ENCODE measurements at places on chromosomes 2 and 18.
A peak's percentile ranks its signal among the peaks of the same experiment; 100 is the strongest.

GRCh38 chr2:7379799-7380198 lies 462.6 kb downstream of the RNF144A start:
- no peak for DNase-seq

DNA sequence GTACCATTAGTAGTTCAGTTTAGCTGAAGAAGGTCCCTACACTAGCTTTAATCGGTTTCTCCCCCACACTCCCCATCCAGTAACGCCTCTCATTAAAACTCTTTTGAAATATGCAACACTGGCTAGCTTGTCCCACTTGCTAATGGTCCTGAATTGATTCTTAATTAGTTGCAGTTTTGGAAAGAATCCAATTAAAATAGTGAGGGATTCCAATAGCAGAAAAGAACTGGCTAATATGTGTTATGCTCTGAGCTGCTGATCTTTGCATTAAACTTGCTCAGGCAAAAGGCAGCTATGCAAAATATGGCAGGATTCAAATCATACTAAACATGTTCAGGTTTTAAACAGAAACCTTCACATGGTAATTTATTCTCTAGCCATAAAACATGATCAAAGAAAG lies 252.5 kb upstream of the HNRNPA3 start:
- no peak for DNase-seq

DNA sequence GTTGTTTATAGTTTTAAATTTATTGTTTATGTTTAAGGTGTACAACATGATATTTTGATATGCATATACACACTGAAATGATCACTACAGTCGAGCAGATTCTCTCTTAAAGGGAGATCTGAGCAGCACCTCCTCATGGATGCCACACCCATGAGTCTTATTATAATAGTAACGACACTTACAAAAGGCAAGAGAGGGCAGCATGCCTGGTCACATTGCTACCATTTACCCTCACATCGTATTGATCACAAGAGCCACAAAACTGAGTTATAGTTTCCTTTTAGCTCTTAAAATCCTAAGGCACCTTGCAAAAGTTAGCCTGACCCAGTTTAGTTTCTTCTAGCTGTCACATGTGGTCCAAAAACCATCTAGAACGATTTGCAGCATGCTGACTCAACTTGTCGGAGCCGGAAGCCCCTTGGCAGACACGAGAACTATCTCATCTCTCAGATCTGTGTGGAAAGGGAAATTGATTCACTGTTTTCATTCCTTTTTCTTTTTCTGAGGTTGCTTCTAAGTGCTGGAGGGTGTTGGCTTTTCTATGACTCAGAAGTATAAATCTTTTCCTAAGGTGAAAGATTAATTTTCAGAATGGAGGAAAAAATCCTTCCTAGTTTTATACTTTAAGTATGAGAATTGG lies 85.3 kb downstream of the CDC42EP3 start:
- DNase-seq: peak; percentile 69

- DNase-seq: no peak
Measured at GRCh38 chr2:31248139-31248538, 14.2 kb downstream of the EHD3 start.

DNA sequence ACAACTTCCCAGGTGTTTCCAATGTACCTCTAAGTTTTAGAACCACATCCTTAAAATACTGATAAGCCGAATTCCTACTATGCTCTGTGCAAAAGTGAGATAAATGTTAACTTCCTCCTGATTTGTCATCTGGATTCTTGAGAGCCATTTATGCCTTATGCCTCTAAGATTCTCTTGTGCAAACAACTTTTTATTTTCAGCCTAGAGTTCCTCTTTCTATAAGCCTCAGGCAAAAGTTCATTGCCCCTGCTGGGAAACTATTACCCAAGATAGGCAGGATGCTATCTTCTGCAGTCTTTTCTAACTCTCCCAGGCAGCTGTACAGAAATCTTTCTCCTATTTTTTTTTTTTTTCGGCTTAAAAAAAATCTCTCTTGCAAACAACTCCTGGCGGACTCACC lies 216.1 kb downstream of the KCNJ3 start:
- DNase-seq: no peak

- DNase-seq: no peak
Measured at GRCh38 chr2:44840503-44840850, 101.0 kb upstream of the SIX3 start.

- no peak for DNase-seq
Measured at GRCh38 chr2:155368934-155369333, 670.4 kb downstream of the KCNJ3 start.

DNA sequence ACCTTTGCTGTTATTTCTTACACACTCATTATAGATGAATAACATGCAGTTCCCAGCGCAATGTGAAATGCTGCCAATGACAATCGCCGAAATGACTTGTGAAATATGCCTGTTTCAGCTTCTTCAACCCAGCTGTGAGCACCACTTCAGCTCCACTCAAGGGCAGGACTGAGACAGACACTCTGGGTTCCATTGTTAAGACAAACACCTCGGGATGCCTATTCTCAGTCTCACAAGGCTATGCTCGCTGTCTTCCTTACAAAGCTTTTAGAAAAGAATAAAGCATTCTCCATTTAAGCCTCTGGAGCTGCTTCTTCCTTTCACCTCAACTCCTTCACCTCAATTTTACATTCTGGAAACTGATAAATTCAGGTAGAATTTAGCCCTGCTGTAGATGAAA lies 4.2 kb downstream of the CBLN2 start:
- DNase-seq: no peak

GRCh38 chr2:58207189-58207588 lies 33.9 kb downstream of the FANCL start:
- DNase-seq: no peak

DNA sequence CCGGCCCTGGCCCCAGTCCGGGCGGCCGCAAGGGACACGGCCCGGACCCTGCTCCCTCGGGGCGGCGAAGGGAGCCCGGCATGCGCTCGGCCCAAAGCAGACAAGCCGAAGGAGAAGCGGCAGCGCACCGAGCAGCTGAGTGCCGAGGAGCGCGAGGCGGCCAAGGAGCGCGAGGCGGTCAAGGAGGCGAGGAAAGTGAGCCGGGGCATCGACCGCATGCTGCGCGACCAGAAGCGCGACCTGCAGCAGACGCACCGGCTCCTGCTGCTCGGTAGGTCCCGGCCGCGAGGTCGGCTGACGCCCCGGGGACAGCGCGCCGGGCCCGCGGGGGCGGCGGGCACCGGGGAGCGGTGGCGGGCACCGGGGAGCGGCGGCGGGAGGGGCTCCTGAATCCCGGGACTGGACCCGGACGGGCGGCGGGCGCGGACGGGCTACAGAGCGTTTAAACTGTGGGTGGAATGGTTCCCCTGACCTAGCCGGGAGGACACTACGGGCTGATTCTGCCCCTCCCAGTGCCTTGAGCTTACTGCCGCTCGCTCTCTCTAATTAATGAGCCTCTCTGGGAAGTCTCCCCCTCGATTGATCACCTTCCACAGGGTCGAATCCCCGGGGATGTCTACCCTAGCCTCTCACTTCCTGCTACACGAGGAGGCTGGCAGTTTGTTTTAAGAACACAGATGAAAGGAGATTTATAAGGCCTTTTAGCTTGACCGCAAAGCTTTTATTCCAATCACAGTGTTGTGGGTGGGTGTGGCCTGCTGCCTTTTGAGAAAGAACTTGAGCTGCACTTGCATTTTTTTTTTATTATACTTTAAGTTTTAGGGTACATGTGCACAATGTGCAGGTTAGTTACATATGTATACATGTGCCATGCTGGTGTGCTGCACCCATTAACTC lies 853 bp downstream of the GNAL start:
- DNase-seq: no peak

- no peak for DNase-seq
Measured at GRCh38 chr2:183872131-183872530, 726.2 kb upstream of the ZNF804A start.

DNA sequence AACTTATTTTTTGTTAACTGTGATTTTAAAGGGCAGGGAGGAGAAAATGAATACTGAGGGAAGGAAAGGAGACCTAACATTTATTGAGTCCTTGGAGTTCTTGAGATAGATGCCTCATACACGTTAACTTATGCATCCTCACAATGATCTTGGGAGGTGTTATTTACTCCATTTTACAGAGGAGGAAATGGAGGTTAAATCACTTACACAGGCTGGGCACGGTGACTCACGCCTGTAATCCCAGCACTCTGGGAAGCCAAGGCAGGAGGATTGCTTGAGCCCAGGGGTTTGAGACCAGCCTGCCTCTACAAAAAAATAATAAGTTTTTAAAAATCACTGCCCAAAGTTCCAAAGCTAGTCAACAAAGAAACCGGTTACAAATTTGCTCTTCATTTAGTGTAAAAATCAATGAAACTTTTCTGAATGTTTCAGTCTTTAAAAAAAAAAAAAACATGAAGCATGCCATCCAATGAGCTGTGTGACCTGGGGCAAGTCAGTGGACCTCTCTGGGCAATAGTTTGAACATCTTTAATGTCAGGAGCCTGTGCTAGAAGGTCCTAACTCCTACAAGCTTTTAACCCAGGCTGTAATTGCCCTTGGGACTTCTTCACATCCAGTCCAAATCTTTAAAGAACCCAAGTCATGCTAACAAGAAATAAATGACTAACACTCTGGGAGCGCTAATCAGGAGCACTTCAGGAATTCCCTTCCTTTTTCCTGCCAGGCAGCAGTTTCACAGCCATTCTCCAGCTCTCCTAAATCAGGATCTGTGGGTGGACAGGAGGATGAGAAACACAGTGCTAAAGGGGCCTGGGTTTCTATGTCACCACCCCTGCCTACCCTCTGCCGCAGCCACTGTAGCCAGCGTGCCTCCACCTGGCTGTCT lies 176.4 kb downstream of the TMEM247 start:
- no peak for DNase-seq

GRCh38 chr2:179746981-179747380 lies 114.4 kb downstream of the ZNF385B start:
- no peak for DNase-seq

- no peak for DNase-seq
Measured at GRCh38 chr2:30486655-30487054, 39.6 kb downstream of the LCLAT1 start.

- no peak for DNase-seq
Measured at GRCh38 chr18:50090370-50091312, 104.3 kb downstream of the MYO5B start.

GRCh38 chr18:37537868-37538525 lies 27.6 kb downstream of the CELF4 start:
- DNase-seq: no peak

GRCh38 chr2:129379411-129379810 lies 600.1 kb upstream of the RAB6C start:
- no peak for DNase-seq

- DNase-seq: no peak
Measured at GRCh38 chr2:21037671-21038108, 6.2 kb downstream of the APOB start.

DNA sequence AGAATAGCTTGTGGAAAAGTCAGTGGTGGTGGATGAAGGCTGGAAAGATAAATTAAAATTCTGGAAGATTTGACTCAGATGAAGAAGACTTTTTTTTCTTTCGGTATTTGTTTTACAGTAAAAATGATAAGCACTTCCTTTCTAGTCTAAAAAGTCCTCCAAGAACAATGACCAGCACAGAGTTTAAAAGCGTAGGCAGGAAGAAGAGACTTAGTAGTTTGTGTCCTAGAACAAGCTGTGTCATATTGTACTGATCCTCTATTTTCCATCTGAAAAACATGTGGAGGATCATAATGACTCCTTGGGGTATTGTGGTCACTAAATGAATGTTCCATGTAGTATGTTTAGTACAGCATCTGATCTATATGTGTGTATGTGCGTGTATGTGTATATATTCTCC lies 132.4 kb upstream of the FSHR start:
- no peak for DNase-seq

DNA sequence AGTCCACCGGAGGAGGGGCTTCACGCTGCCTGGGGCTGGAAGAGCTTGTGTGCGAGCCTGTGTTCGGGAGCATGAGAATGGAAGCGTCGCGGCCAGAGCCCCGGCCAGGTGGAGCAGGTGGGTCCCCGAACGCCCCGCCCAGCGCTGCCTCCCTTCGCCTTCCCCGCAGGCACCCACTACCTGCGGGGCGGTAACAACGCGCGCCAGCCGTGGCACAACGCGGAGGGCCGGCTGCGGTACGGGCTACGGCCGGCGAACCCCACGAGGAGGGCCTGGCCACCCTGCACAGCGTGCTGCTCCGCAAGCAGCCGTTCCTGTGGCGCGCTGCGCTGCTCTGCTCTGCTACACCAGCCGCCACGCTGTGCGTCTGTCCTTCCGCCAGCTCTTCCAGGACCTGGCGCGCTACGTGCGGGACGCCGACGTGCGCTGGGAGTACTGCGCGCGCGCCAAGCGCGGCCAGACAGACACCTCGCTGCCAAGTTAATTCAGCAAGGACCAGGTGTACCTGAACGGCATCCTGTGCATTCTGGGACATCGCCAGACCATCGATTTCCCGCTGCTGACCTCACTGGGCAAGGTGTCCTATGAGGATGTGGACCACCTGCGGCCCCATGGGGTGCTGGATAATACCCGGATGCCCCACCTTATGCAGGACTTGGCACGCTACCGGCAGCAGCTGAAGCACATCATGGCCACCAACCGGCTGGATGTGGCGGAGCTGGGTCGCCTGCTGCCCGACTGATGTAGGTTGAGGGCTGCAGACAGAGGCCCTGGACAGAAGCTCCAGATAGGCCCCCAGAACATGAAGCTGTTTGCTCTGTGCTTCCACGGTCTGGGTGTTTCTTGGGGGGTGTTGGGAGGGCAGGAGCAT lies 200.6 kb downstream of the NAPG start:
- DNase-seq: no peak

DNA sequence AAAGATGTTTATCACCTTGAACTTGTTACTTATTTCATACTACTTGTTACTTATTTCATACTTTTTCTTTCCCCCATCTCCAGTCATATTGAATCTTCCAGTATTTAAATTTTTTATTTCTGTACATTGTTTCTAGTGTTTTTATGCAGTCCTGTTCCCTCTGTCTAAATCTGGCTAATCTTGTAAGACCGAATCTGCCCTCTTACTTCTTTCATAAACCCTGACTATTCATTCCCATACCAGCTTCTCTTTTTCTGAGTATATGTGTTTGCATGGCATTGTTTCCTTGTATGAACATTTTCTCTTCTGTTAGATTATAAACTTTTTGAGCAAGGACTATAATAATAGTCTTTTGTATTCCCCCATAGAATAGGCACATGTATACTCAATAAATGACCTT lies 131.7 kb downstream of the TAF4B start:
- DNase-seq: no peak

DNA sequence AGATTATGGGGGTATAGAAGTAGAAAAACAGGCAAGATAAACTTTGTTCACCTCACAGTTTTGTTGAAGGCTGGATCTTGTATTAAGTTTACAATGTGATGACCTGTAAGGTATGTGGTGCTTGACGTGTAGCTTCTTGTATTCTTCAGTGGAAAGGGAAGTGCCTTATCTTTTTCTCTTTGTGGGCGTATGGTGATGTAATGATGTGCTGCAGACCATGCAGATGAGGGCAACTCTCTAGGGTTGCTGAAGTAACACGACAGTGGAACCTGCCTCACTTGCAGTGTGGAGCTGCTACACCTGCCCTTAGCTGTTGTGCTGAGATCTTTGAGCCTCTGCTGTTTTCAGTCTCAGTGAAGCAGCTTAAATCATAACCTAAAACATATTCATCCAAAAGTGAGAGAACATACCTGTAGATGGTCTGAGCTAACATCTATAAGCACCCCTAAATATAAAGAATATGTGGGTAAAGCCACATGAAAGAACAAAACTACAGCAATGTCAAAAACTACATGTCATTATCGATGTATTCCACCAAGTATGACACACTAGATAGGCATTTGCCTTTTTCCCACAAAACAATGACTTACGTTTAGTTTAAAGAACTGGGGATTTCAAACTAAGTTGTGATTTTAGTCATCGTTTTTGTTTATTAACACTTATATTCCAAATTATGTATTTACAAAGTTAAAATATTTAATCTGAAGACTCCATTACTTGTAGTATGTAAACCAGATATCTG lies 1144.1 kb downstream of the CNTNAP5 start:
- no peak for DNase-seq

- DNase-seq: no peak
Measured at GRCh38 chr2:47401789-47402554, 984 bp upstream of the MSH2 start.

Measured in effector CD4-positive, alpha-beta T cell (primary cell).